NCI-H510A (cell line): ENCODE measurements at places on chromosomes 1 and 21.

GRCh38 chr1:247496581-247497285, 38.8 kb upstream of the OR2B11 start:
- no peak for DNase-seq

GRCh38 chr1:210233216-210233494, 559 bp downstream of the SERTAD4 start:
- no peak for DNase-seq

DNA sequence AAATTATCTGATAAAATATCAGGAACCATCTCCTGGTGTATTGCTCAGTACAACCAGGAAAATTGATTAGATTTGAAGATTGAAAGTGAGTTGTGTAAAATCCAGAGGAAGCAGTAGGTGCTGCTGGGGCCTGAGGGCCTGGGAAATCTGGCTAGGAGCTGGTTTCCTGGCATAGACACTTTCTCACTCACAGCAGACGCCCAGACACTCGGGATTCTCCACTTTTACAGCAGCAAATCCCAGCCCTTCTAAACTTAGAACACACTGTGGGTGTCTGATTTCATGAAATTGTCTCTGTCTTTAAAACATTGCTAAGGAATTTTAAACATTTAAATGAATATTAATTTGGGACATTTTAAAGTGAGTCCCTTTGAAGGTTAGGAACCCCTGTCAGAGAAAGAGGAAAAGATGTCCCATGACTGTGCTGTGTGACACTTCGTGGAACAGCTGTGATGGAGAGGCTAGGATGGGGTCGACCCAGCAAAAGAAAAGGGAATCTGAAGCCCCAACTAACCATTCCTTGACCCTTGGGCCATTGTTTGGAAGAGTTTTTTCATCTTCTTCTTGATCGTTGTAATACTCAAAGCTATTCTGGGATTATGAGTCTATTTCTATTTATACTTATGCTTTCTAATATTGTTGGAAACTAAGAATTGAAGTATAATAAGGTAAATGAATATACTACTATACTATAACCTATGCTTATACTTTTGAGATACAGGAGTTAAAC, 49.0 kb upstream of the VAMP3 start:
- no peak for DNase-seq

DNA sequence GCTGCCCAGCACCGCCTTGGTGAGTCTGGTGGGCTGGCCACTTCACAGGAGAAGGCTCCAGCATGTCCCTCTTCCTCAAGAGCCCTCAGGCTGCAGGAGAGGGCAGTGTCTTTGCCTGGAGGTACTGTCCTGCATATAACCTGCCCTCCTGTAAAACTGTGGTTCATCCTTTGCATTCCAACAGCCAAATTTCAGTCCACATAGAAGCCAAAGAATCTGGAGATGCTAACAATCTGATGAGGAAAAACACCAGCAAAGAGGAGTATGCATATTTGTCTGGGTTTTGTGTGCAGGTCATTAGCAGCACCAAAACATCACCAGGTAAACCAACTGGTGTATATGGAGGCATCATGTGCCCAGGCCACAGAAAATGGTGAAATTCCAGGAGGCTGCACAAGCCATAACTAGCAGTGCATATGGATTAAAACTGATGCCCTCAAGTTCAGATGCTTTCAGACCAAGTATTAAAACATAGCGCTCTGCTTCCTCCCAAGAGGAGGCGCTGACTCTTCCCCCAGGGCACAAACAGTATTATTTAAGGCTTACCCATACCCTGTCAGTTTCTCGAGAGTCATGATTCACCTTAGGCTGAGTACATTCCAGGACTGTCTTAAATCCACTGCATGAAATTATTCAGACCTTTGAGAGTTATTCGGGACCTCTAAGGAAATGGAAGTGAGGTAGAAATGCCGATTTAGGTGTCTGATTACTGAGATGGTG, 150.5 kb upstream of the COA6 start:
- no peak for DNase-seq

DNA sequence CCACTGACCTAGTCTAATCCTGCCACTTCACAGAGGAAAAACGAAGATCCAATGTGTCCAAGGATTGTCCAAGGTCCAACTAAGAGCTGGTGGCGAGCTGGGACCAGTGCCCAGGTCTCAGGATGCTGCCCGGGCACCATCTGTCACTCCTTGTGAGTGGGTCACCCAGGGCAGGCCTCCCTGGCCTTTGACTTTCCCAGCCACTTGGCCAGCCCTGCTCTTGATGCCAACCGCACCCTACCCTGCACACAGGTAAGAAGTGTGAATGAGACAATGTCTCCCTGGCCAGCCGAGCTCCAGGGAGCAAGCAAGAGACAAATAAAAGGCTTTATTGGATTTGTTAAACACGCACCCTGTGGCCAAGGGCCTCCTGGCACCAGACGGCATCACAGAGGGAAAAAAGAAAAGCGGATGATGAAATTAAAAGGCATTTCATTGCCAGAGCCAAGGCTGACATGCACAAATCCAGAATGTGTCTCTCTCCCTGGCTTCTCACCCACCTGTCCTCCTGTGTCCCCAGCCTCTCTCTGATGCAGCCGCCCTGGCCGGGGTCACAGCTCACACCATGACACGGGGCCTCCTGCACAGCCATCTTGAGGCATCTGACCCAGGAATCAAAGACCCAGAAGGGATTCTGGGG, 72.8 kb downstream of the CAMK2N1 start:
- DNase-seq = no peak

DNA sequence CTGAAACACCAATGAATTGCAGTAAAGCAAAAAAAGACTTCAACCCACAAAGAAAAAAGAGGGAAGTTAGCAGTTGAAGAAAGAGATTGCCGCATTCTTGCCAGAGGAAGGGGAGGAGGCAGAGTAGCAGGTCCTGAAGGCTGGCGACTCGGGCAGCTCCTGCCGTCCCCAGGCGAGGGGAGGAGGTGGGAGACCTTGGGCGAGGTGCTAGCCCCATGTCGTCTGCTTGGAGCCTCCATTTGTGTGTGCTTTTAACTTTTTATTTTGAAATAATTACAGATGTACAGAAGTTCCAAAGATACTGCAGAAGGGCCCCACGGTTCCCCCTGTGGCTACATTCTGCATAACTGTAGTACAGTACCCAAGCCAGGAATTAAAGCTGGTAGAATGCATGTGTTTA, 6.7 kb downstream of the TRPM2 start:
- no peak for DNase-seq

- no peak for DNase-seq
Measured at GRCh38 chr1:115324649-115325420, 13.2 kb downstream of the NGF start.

GRCh38 chr1:27021354-27022031, 8.8 kb upstream of the TENT5B start:
- DNase-seq = no peak

DNA sequence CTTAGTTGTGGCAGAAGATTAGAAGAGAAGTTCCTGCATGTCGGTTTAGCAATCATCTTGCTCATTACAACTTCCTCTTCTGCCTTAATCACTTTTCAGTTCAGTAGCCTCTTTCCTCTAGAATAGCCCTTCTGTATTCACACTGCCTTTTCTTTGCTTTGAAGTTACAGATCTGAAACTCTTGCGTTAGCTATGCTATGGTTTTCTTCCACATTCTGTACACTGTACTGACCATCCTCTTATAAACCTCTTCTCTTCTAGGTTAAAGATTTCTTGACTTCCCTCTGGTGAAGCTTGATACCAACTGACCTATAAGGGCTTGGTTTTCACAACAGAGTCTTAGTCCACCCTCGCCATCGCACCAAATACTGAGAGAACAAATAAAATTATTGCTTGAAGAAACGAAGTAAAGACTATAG, 35.0 kb downstream of the C21orf91 start:
- no peak for DNase-seq

- DNase-seq = no peak
Measured at GRCh38 chr1:172483448-172483847, 39.6 kb upstream of the PIGC start.

DNA sequence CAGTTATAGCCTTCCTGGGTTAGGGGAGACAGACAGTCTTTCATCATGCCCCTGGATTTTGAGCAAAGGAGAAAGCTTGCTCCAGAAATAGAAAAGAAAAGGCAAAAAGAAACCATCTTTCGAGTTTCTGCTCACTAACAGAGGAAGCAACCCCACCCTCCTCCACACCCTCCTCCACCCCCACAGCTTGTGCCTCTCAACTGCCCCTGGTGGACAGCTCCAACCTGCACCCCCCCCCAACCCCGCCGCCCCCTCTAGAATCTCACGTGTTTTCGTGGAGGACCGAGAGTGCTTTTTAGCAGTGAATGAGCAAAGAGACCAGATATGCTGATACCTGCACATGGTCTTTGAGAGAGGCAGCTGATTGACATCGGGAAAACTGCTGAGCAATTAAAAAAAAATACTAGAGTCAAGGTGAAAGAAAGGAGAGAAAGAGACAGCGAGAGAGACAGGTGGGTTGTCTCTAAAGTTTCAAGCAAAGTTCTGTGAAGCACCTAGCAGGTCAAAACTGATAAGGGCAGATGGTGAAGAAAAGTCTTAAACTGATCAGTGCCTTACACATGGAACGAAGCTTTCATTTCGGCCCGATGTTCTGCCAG, 358.3 kb downstream of the KIF26B start:
- DNase-seq = no peak

GRCh38 chr1:22888320-22889075, 84.2 kb downstream of the LACTBL1 start:
- no peak for DNase-seq

- no peak for DNase-seq
Measured at GRCh38 chr1:66258404-66259105, 275.4 kb upstream of the SGIP1 start.

DNA sequence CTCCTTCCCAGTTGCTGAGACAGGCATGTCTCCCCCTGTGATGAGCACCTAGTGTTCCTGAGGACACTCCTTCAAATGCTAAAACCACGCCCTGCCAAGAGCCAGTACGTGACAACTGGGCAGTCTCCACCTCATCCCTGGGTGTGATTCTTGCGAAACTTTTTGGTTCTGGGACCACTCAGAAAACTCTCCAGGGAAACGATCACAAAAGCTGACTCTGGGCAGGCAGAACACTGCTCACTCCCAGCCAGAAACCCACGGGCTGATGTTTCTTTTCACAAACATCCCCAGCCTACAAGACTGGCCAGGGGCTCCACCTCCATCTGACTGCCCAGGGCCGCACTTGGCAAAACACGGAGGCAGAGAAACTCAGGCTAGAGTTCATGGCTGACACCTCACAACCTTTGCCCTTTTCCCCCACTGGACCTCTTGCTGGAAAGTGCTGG, 24.4 kb downstream of the DHRS3 start:
- DNase-seq = no peak
